GM23338 (cell line): ENCODE measurements at places on chromosomes 4 and X.

DNA sequence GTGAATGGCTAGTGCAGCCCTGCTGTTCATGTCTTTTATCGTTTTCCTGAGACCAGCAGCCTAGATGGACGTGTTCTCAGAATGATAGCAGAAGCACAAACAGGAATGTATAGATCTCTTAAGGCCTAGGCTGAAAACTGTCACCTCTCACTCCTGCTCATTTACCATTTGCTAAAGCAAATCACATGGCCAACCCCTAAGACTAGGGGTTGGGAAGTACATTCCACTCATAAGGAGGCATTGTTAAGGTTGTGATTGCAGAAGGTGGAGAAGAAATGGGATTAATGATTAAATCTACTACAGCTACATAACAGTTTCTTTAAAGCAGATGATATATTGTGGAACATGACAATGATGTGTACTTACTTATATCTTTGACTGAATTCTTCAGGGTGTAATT lies 536.8 kb upstream of the FTHL17 start:
- DNase-seq: no peak

GRCh38 chr4:113645771-113646441 lies 115.6 kb downstream of the CAMK2D start:
- peak; percentile 72 for DNase-seq

DNA sequence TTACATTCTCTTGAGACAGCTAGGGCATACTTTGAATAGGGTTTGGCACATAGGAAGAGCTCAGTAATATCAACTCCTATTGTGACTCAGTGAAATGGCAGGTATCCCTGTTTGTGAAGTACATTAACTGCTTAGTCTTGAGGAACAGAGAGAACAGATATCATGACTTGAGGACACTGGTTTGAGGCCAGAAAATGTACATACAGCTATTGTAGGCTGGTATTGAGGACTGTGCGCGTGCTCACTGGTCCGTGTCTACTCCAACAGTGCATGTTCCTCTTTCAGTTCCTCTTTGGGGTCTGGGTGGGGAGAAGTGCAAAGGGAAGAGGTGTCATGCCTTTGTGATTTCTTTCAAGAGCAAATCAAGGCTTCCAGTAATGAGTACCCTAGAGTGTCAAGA lies 34.6 kb upstream of the TBC1D9 start:
- DNase-seq: no peak

GRCh38 chr4:88938138-88938537 lies 118.8 kb downstream of the FAM13A start:
- DNase-seq: peak; percentile 11

DNA sequence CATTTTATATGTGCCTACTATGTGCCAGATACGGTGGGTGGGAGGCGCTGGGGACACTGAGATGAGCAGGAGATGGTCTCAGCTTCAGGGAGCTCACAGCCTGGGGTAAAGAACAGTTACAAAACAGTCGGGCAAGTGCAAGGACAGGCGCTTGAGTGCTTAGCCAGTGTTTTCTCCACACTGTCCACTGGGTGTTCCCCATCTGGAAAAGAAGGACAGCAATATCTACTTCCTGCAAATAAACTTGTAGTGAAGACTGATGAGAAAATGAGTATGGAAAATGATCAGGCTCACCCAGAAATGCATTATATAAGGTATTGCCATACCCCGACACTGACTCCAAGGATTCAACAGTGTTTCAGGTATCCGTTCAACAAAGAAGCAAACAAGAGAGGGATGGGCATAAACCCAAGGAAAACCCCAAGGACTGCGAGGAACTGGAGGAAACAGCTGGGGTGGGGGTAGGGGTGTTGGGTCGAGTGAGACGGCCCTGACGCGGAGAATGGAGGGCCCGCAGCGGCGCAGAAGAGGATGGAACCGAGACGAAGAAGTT lies 835 bp downstream of the TMEM185A start:
- no peak for DNase-seq

GRCh38 chrX:149259241-149259640 lies 245.9 kb downstream of the IDS start:
- DNase-seq: no peak

GRCh38 chr4:157521906-157522305 lies 301.4 kb downstream of the GRIA2 start:
- no peak for DNase-seq

DNA sequence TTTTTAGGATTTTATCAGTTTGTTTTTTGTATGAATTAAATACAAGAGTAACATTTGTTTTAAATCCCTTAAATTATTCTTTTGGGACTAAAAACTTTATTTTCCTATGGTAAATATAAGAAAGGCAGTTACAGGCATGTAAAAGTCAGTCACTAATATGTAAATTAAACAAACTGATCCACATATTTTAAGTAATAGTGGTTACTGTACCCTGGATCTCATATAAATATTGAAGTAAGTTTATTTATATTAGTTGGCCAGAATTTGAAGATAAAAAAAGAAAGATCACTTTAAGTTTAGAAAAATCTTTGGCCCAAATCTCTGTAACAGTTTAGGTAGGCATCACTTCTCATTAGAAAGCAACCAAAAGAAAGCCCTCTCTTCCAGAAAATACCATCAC lies 45.8 kb downstream of the LDB2 start:
- no peak for DNase-seq

DNA sequence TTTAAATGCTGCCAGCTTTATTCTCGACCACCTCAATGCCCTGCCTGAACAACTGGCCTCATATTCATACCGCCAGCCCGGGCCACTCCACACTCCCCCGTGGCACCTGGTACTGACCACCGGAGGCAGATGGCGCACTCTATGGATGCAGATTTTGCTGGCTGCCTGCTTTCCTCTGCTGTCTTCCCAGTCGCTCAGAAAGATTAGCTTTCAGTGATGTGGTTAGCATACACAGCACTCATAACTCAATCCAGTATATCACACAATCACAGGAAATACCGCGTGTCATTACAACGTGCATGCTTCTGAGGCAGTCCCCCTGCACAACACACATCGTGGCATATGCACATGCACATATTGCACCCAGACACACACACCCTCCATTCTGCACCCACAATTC lies 147.2 kb upstream of the BCOR start:
- no peak for DNase-seq
